ENCODE measurements at places on chromosomes 16 and 17.

DNA sequence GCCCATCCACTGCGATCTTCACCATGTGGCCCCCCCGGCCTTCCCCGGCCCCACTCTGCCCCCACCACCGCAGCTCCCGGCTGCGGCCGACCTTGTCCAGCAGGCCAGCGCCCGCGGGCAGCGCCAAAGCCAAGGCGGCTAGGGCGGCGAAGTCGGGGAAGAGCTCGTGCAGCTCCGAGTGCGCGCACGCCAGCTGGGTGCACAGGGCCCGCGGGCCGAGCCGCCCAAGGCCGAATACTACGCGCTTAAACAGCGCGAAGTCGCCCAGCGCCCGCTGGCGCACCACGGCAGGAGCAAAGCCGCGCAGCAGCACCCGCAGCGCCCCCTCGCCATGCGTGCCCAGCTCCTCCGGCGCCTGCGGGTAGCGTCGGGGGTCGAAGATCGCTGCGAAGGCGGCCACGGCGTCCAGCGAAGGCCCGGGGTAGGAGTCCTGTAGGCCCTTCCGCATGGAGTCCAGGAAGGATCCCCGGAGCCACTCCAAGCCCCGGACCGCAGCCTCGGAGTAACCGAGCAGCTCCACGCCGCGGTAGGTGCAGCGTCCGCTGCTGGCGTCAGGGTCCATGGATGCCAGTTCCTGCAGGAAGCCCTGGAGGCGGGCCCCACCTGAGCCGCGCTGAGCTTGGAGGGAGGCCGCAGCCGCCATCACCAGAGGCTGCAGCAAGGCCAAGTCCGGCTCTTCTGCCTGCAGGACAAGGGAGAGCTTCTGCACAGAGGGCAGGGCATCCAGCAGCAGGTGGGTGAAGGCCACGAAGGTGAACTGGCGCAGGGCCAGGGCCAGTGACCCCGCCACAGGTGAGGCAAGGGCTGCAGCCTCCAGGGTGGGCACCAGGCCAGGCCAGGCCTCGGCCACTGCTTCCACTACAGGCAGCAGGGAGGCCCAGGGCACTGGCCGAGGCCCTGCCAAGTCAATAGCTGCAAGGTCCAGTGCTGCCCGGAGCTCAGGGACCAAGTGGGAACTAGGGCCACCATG, 10.3 kb downstream of the C17orf113 start:
- DNase-seq, result no peak

DNA sequence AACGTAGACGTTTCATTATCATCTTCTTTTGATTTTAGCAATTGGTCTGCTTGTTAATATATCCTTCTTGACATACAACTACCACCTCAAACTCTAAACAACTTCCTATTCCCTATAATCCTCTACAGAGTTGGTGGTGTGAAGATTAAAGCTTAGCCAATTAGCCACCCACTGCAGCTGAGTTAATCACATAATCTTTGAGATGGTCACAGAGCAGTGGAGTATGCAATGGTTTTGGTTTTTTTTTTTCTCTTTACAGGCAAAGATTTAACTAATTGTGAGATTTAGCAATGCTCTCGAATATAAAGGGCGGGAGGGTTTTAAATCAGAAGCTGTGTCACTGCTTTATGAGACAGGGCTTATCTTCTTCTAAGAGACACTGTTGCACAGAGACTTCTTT, 37.0 kb downstream of the STX8 start:
- no peak for DNase-seq

GRCh38 chr16:85557083-85557970, 55.8 kb upstream of the GSE1 start:
- DNase-seq, result peak; percentile 22

GRCh38 chr17:30235386-30236296, at the start of gene SLC6A4:
Gene SLC6A4 (minus strand): TSS chr17:30235697. CDS start chr17:30221958, 13,739 bp downstream.
- no peak for DNase-seq

DNA sequence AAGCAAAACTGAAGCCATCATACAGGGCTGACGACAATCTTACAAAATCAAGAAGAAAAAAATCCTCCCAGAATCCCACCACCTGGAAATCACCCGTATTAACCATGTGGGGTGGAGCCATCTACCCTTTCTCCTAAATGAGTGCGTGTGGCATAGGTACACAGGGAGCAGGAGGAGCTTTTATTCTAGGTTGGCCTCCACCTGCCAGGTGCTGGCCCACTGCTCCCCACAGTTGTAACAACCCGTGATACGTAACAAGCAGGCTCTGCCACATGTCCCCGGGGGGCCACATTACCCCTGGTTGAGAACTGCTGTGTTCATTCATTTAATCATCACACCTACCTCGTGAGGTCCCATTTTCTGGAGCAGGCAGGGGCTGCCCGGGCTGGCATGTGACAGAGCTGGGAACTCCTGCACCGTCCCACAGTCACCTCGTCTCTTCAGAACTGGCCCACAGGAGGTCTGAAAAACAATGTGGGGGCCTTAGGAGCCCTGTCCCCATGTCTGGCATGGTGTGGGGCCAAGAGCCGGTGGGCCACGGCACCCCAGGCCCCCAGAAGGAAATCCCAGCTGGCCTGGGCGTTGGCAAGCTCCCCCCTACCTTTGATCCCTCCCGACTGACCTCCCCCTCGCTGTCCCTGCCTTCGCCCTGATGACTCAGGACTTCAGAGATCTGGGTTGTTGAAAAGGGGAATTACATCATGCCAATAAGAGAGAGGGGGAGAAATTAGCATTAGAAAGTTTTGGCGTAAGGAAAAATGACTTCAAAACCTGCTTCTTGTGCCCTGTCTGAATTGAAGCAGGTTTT, 12.9 kb downstream of the CMIP start:
- no peak for DNase-seq

- no peak for DNase-seq
These were observed 11.1 kb downstream of the STXBP4 start for GRCh38 chr17:54979657-54980056.

- DNase-seq, result no peak
These were observed 49.5 kb upstream of the MTSS2 start for GRCh38 chr16:70735141-70735979.

GRCh38 chr16:79367822-79368221, 232.7 kb downstream of the MAF start:
- DNase-seq, result no peak

GRCh38 chr16:1773703-1774447, 941 bp upstream of the MRPS34 start:
- DNase-seq, result no peak

DNA sequence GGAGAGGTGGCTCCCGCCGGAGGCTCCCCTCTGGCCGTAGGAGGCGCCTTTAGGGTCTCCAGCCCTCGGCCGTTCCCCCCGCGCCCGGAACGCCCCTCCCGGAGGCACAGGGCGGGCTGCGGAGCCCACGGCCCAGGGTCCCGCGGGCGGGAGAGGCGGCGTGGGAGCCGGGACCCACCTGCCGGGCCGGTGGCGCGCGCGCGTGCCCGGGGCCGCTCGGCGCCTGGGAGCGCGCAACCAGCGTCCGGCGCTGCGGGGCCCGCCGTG, at the start of gene MIF4GD:
Gene MIF4GD (minus strand): TSS at position 266 of the 267 bp plus-strand sequence. CDS start 1,036 bp downstream, outside the sequence.
- DNase-seq, result no peak

DNA sequence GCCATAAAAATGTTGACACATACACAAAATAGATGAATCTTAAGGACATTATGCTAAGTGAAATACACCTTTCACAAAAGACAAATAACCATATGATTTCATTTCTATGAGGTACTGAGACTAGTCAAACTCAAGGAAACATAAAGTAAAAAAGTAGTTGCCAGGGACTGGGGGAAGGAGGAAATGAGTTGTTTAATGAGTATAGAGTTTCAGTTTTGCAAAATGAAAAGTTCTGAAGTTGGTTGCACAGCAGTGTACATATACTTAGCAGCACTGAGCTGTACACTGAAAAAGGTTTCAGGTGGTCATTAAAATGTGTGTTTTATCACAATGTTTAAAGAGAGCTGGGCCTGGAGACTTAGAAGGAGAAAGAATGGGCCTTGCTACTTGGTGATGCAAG, 4.7 kb upstream of the SLC13A2 start:
- no peak for DNase-seq

- DNase-seq, result no peak
These were observed 10.7 kb downstream of the RGS11 start for GRCh38 chr16:265002-265529.

GRCh38 chr17:2124391-2124790, 69.5 kb downstream of the HIC1 start:
- no peak for DNase-seq

GRCh38 chr17:28416703-28417311, 10.8 kb upstream of the SLC46A1 start:
- peak; percentile 8 for DNase-seq

DNA sequence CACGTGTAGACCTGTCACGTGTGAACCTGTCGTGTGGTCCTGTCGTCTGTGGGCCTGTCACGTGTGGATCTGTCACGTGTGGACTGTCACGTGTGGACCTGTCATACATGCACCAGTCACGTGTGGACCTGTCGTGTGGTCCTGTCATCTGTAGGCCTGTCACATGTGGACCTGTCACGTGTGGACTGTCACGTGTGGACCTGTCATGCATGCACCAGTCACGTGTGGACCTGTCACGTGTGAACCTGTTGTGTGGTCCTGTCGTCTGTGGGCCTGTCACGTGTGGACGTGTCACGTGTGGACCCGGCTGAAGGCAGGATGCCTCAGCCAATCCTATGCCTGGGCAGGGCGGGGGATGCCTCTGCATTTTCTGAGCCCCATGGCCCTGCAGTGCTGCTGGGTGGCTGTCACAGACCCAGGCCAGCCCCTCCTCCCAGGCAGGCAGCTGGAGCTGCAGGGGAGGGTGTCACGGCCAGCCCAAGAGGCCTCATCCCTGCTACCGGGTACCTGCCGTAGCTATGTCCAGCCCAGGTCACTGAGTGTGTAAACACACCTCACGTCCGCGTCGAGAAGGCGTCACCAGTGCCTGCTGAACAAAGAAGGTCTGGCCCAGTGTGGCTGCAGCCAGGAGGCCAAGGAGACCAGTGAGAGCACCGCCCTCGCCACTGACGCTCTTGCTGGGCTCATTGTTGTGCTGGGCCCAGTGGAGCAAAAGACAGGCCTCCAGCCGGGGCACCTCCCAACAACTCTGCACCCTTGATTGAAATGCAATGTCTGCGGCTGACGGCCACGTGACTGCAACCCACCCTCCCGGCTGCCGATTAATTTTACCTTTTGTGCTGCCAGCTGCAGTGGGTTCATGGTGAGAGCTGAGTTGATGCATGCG, 18.6 kb upstream of the ACSF3 start:
- DNase-seq, result no peak

GRCh38 chr16:68664297-68664696, 19.2 kb downstream of the CDH3 start:
- DNase-seq, result no peak

DNA sequence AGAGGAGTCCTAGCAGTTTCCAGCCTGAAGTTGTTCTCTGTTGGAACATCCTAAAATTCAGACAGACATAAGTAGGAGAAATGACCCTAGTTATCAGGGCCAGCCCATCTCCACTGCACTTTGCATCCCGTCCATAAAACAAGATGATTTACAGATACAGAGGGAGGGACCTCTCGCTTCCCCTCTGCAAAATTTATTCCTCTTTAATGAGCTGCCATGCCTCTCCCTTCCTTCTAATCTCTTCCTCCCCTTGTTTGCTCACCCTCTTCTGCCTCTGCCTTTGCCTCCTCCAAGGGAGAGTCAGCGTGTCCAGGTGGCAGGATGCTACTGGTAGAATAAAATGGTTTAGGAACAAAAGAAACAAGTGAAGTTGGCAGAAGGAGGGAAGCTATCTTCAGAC, 351.3 kb downstream of the SOX9 start:
- DNase-seq, result no peak

GRCh38 chr17:48456589-48456988, 26.6 kb upstream of the SKAP1 start:
- DNase-seq, result no peak

DNA sequence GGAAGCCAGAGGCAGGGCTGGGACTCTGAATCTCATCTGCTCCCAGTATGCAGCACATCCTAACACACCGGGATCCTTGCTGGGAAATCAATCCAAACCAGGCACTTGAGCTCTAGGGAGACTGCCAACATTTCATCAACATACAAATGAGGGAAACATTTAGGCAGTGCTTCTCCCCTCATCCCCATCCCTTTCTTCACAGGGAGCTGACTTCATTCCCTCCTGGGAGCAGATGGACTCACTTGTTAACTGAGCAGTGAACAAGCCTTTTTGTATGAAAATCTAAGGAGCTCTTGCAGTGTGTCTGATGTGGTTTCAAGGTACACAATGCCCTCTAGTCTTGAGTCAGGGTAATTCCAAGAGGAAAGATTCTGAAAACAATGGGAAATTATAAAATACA, 96.3 kb downstream of the TMEM114 start:
- no peak for DNase-seq

DNA sequence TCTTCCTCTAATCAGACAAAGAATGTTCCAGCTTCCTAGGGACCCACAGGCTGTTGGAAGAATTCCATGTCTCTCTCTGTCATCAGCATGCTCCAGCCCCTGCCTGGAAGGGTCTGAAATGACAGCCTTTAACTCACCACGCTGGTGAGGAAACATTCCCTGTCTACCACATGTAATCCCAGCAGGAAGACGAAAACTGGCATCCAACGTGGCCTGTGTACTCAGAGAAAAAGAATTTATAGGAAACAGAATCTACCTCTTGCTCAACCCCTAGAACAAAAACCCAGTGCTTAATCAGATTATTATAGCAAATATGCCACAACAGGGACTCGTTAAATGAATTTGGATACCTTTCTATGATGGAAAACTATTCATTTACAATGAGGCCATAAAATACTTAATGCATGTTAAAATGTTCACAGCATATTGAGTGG, 147.3 kb upstream of the FOXF1 start:
- DNase-seq, result no peak

- no peak for DNase-seq
These were observed 52.5 kb downstream of the TEKT5 start for GRCh38 chr16:10641953-10642949.

DNA sequence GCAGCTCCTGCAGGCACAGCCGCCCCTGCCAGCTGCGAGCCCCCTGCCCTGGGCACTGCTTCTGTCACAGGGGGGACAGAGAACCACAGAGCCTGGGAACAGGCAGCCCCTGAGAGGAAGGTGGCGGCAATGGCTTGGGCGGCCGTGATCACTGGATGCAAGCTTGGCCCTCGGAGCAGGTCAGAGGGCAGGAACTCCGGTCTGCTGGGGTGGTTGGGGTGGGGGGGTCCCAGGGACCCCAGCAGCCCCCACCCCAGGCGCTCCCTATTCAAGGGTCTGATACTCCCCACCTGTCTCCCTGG, 1.9 kb upstream of the CYBA start:
- DNase-seq, result no peak

- DNase-seq, result no peak
These were observed 282.4 kb downstream of the ABCC12 start for GRCh38 chr16:47873434-47873833.

All from stimulated activated CD8-positive, alpha-beta memory T cell treated with anti-CD3 and anti-CD28 coated beads, Interleukin-4, amount 100 ng/mL, for 1 hour (primary cell).